ENCODE measurements at places on chromosomes 4 and X.

- DNase-seq: no peak
Observed at GRCh38 chrX:29617725-29618124, 597.6 kb upstream of the MAGEB2 start.

GRCh38 chr4:78766026-78766425 is 10.1 kb upstream of the BMP2K start:
- no peak for DNase-seq

DNA sequence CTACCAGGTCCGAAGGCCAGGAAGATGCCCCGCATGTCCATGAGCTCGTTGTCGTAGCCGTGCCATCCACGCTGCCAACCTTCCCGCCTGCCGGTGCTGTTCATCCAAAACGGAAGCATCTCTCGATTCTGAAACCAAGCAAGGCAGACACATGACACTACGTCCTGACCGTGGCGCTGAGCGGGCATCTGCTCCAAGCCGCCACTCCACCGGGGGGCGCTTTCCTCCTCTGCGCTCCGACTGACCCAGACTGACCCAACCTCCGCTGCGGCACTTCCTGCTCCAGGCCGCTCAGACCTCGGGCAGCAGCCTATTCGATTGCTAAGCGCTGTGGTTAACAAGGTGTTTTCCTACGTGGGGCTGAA is 120.5 kb downstream of the ENPP6 start:
- peak; percentile 3 for DNase-seq

GRCh38 chrX:72126048-72126415 is 5.7 kb downstream of the RTL5 start:
- no peak for DNase-seq

DNA sequence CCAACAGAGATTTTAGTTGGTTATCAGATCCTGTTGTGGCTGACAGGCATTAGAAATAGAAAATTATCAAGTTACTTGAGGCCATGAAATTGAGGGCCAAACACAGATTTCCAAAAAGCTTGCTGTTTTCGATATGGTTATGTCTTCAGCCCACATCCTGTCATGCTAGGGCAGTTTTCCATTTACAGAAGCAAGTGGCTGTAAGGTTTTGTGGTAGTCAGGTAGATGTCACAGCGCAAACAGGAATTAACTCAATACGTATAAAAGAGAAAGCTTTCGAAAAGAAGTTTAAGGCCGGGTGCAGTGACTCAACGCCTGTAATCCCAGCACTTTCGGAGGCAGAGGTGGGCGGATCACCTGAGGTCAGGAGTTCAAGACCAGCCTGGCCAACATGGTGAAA is 104.6 kb downstream of the DMD start:
- no peak for DNase-seq

DNA sequence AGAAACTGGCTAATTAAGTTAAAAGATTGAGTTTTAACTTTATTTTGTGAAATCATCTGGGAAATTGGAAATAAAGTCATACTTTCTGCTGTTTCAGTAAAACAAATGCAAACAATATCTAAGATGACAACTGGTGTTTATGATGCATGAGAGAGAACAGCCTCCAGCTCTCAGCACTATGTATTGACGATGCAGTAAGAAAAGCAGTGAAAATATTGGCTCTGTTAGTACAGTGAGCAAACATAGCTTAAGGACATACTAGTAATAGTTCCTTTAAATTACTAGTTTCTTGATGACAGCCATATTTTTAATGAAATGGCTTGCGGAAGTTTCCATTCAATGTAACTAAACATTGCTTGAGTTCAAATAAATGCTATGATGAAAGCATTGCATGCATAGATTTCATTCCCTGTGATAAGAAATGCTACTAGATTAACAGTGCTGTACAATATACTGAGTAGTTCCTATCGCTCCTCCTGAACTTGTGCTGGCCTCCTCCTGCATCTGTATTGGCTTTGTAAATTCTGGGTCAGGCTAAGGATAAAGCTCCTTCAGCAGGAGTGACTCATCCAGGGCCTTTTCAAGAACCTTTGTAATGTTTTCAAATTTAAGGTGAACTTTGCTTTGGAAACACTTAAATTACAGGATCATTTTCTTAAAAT is 11.6 kb downstream of the ARHGAP24 start:
- no peak for DNase-seq

DNA sequence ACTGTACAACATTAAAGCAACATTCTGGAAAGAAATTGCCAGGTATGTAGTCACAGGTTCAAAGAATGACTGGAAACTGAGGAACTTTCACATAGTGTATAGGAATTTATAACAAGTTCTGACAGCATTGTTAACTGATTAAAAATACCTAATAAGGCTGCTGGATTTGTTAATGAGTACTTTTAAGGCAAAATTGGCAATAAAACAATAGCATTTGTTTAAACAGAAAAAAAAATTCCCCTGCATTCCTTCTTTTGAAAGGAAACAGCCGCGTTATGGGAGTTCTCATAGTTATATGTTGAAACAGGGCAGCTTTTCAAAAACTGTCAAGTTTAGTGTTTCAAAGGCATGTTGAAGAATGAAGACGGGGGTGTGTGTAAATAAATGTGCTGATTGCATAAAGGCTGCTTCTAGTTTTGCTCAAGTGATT is 282.5 kb upstream of the FAT1 start:
- DNase-seq: no peak

GRCh38 chrX:24260842-24261550 is 52.9 kb downstream of the SUPT20HL2 start:
- DNase-seq: no peak

GRCh38 chr4:37246891-37247290 is 2.3 kb downstream of the NWD2 start:
- no peak for DNase-seq

DNA sequence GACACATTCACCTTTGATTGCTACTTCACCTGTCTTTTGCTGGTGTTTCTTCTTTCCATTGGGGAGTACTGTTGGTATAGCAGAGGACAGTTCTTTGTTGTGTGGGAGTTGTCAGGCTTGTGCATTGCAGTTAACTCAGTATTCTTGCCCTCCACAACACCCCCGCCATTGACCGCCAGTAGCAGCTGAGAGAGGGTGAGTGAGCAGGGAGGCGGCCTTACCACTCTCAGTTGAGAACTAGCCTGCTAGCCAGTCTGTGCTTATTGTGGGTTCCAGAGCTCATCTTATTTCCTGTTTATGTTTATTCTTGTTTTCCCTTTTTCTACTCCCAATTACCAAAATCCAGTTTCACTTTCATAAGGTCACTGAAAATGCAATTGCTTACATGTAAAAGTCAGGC is 52.2 kb downstream of the STIM2 start:
- DNase-seq: no peak

GRCh38 chrX:69153060-69153730 is 12.1 kb downstream of the PJA1 start:
- DNase-seq: no peak

DNA sequence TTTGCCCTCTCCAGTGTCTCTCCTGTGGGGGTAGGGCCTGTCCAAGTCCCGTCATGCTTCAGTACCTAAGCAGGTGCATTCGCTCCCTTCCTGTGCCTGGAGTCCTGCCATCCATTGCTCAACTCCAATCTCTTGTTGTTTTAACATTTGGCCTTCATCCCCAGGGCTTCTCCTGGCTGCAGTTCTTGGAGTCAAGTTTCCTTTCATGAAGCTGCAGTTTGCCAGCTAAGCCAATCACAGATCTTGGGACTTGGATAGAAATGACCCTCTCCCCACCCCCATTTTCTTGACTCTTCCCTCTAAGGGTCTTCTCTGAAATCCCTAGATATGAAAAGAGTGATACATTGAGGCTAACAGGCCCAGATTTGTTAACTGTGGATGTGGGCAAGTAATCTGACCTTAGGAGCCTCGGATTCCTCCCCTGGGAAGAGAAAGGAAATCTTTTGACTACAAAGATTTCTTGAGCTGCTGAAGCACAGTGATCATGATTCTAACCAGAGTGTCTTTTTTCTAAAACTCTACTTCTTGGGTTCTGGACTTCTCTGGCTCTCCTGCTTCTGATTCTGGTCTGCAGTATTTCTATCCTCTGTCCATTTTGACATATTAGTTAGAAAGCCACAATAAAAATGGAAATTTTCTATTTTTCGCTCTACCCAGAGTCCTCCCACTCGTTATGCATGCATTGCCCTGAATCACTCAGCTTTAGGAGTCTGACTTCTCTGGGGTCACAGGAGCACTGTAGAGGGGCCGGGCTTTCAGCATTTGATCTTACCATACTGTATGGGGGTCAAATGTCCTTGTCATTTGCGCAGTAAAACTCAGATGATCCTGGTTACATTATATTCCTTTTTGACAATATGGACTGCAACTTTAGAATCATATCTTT is 61.0 kb downstream of the CHRNA9 start:
- no peak for DNase-seq

DNA sequence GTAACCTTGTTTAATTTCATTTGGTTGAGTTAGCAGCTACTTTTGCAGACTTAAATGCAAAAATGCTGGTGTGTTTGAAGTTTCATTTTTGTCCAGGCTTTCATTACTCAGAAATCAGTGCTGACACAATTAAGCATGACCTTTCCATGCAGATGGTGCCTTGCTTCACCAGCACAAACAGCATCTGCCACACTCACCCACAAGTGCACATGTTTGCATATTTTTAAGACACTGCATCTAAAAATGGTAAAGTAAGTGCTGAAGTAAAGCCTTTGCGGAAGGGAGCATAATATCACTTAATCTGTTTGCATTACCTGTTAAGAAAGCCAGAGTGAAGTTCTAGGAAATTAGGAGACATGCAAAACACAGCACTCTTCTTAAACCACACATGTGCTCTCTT is 7.3 kb upstream of the DAPP1 start:
- DNase-seq: no peak

DNA sequence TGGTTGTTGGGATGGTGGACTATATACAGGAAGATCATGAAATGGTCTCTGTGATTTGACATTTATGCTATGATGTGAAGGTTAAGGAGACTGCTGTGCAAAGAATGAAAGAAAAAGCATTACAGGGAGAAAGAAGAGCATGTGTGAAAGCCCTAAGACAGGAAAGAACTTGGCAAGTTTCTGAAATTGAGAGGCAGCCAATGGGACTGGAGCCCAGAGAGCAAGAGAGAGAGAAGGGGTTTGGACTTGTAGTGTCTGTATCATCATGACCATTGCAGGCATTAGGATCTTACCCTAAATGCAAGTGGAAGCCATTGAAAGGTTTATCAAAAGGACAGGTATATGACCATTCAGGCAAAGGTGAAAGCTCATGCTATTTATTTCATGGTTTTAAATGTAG is 147.1 kb downstream of the NAA11 start:
- no peak for DNase-seq

DNA sequence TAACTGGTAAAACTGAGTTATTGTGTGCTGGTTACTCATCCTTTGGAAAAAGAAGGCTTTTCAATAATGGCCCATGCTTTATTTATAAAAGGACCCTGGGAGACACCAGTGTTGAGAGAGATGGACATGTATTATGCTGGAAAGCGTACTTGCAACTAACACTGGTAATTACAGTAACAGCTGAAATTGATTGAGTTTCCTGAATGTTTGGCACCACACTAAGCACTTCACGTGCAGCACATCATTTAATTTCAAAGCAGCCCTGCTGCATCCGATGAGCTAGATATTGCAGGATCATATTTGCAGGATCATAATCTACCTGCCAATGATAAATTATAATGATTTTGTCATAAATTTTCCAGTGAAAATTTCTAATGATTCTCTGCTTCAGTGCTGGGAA is 81.5 kb downstream of the QRFPR start:
- DNase-seq: no peak

GRCh38 chr4:17283251-17283650 is 228.6 kb downstream of the QDPR start:
- no peak for DNase-seq

DNA sequence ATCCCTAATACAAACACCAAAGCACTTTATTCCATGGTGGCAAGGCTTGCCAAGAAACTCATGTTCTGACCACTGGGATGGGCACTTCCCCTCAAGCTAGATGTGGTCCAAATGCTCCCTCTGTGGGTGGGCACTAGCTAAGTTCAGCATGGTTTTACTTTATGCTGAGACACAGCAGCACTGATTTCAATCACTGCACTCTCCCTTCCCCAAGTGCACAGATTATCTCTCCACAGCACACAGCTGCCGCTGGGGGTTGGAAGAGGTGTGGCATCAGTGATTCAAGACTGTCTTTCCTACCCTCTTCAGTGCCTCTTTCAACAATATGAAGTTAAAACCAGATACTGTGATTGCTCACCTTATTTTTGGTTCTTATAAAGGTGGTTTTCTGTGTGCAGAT is 16.5 kb upstream of the GUCY2F start:
- no peak for DNase-seq

GRCh38 chr4:130395871-130396270 is 1299.9 kb downstream of the C4orf33 start:
- no peak for DNase-seq

- DNase-seq: no peak
Observed at GRCh38 chrX:19640693-19641374, 125.5 kb upstream of the MAP3K15 start.

DNA sequence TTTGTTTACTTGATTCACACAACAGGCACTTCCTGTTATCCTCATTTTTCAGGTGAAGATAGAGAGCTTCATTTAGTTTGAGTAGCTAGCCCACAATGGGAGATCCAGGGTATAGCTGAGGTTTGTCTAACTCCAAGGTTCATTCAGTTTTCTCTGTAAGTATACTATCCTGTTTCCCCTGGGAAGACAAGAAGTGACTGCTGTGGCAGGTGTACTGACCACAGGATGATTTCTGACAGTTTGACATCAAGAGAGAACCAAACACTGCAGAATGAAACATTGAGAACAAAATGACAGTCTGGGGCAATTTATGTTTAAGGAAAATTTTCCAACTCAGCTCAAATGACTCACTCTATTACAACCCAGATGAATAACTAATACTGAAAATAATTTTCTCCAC is 958.0 kb downstream of the STPG2 start:
- no peak for DNase-seq

DNA sequence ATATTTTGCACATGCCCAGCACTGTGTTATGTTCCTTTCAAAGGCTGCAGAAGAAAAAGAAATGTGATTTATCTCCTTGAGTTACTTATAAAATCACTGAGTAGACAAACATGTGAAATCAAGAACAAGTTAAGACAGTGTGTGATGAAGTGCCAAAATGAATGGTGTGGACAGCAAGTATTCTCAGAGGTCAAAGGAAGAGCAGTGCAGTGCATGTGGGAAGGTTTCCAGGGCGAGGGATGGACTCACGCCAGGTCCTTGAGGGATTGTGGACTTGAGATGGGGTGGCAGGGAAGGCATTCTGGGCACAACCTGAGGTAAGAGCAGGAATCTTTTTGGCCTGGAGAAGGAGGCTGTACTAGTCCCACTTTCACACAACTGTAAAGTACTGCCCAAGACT is 115.5 kb downstream of the FNIP2 start:
- DNase-seq: no peak

DNA sequence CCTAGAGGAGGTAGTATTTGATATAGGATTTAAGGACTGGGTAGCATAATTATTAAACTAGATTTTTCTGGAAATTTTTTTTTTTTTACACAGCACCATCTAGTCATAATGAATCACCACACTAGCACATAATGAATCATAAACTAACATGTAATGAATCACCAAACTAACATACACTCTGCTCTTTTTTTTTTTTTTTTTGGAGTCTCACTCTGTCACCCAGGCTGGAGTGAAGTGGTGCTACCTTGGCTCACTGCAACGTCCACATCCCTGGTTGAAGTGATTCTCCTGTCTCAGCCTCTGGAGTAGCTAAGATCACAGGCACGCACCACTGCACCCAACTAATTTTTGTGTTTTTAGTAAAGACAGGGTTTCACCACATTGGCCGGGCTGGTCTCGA is 92.5 kb downstream of the FAM13A start:
- DNase-seq: no peak

GRCh38 chrX:115413246-115413878 is 123.8 kb downstream of the LUZP4 start:
- no peak for DNase-seq
